ENCODE measurements at places on chromosomes 5 and 9. TPM values are rescaled to one million over a fixed set of nuclear protein-coding genes. Genes with fewer than 3 reads are reported as not detected.

The PTPN3 gene
- 53.0 TPM for total RNA-seq

DNA sequence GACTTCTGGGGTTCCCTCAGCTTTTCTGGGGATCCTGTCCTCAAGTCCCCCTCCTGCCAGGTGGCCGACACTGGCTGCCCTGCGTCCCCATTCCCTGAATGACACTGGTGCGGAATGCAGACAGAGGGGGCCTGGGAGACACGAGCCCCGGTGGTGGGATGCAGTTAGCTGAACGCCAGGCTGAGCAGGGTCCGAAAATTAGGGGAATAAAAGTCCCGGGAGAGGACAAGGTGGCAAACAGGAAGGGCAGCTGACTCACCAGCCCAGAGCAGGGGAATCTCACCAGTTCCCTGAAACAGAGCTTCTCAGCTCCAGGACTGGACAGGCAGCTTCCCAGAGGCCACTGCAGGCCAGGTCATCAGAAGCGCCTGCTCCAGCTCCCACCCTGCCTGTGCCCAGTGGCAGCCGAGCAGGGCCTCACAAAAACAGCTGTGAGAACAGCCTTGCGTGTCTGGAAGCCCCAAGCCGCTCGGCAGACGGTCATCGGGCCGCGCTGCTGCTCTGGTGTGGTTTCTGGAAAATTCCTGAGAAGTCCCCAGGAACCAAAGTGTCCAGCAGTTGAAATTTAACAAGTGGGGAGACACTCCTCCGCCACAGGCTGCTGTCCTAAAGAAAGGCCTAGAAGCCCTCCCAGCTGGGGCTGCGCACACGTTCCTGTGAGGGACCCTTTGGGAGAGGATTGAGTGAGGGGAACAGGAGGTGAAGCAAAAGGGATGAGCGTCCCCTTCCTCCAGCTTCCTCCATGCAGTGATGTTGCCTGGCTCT is 47.6 kb upstream of the EXOC3 start:
- DNase-seq: no peak

- DNase-seq: no peak
These were observed 94.7 kb upstream of the RUSC2 start for GRCh38 chr9:35395076-35395705.

DNA sequence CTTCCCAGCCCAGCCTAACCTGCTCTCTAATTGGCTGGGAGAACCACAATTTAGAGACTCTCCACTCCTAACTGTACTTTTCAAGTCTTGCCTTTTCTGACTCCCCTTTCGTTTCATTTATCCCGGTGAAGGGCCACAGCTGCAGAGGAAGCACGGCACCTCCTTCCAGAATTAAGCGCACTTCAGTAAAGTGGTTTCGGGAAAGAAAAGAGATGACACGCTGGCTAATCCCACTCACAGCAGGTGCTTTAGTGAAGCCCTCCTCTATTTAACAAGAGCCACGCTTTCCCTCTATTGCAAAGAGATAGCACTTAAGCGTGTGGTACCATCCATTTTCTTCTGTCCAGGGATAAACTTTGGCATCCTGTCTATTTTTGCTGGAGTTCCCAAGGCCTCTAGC is 4.8 kb downstream of the DNAH5 start:
- DNase-seq: no peak

GRCh38 chr5:7754997-7755596 is 95.8 kb downstream of the CFAP90 start:
- no peak for DNase-seq

DNA sequence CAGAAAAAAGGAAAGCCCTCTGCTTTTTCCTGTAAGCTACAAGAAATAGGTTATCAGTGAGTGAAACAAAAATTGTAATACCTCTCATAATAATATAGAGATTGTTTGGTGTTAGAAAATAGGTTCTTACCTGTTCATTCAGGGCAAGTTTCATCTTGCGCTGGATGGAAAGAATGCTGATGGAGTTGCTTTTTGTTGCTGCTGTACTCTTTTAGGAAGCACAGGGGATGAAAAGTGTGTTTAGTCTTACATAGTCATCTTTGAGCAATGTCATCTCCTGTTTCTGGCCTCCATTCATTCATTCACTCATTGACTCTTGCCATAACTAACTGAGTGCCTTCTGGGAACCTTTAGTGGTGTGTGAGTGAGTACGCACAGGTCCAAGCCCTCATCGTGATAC is 6.4 kb downstream of the ENTREP1 start:
- no peak for DNase-seq

GRCh38 chr5:18159331-18159730 is 525.1 kb downstream of the TAF11L14 start:
- no peak for DNase-seq

GRCh38 chr9:127526655-127527559 is 75.6 kb downstream of the LRSAM1 start:
- DNase-seq: no peak

GRCh38 chr5:170383227-170383626 is 5.9 kb downstream of the KCNMB1 start:
- no peak for DNase-seq

DNA sequence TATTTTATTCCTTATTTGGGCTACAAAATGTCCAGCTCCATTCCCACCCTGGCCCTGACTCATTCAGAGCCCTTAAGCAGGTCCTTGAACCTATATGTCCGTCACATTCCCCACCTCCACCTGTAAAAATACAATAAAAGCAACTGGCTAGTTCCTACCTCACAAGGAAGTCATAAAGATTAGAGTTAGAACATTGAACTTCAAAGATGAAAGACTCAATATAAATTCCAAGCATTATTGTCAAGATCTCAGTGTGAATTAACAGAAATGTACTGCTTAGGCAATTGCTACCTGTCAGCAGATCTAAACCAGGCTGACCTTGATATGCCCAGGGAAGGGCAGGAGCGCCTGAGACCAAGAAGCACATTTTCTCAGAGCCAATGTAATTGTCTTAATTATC is 221.8 kb downstream of the ENC1 start:
- no peak for DNase-seq

GRCh38 chr5:79025054-79025472 is 40.0 kb upstream of the ARSB start:
- no peak for DNase-seq

DNA sequence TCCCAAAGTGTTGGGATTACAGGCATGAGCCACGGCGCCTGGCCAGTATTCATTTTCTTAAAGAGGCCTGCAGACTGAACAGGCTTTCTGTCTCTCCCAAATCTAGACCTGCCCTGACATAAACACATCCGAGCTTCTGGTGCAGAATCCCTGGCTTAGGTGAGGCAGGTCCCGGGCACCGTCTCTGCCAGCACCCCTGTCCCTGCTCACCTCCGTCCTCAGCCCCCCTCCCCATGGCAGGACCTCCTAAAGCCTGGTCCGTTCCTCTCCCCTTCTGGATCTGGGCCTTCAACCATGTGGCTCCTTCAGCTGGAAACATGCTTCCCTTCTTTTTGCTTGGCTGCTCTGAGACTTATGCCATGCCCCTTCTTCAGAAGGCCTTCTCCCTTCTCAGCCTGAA is 22.7 kb upstream of the RXRA start:
- DNase-seq: no peak

GRCh38 chr5:171946000-171946781 is 60.2 kb downstream of the FBXW11 start:
- no peak for DNase-seq

DNA sequence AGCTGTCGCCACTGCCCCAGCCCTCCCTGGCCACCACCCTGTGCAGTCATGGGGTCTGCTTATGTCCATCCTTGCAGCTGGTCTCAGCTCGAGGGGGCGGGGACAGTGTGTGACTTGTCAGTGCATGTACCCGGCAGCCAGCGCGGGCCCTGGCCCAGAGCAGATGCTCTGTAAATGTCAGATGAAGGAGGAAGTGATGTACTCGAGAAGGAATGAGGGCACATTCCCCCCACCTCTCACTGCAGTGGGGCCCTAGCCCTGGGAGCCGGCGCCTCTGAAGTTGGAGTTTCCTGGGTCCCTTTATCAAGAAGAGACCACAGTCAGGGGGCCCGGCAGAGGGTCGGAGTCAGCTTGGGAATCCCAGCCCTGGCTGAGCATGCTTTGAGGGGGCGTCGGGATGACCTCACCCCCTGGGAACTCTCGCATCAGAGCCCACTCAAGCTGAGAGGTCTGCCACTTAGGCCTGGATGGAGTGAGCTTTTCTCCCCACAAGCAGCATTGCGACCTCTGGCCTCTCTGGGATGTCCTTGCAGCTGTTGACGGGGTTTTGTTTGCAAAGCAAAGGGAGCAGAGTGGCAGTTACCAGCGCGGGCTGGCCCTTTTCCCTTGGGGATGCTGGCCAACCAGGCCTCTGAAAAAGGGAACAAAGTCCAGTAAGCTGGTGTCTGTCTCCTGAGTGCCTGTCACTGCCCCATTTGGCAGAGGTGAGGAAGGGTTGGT is 19.0 kb downstream of the NEURL1B start:
- no peak for DNase-seq

DNA sequence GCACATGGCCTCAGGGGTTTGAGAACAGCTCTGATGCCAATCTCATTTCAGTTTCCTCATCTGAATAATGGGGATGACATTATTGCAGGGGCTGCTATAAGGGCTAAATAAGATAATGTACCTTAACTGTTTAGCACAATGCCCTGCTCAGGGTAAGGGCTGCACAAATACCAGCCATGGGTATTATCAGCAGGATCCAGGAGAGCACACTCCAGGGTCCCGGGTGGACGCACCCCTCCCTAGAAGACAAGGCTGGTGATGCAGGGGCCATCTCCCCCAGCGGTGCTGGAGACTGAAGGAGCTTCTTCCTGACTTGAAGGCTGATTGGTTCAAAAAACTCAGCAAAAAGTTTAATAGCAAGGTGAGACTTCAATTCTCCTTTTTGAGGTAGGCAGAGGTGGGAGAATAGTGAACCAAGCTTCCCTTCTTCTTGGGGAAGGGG is 2.7 kb upstream of the CXXC5 start:
- DNase-seq: no peak

- no peak for DNase-seq
These were observed 46.1 kb downstream of the NR6A1 start for GRCh38 chr9:124725068-124725452.

DNA sequence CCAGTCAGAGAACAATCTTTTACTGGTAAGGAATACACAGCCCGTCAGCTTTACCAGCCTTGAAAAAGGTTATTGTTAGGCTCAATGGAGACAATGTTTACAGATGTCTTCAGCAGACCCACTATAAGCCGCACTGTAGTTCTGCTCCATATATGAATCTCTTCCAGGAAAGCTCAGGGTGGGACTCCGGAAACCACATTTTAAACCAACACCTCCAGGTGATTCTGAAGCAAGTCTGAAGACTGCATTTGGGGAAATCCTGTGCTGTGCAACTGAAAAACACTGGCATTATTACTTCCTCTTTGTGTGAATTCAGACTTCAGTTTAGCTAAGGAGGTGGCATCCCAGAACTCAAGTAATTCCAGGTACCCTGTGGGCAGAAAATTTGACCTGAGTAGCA is 3.5 kb downstream of the GZMK start:
- no peak for DNase-seq
